Suprapubic skin (tissue), 4 donors: ENCODE measurements at places on chromosomes 7 and 10. TPM values are rescaled to one million over a fixed set of nuclear protein-coding genes. Genes with fewer than 3 reads are reported as not detected.

DNA sequence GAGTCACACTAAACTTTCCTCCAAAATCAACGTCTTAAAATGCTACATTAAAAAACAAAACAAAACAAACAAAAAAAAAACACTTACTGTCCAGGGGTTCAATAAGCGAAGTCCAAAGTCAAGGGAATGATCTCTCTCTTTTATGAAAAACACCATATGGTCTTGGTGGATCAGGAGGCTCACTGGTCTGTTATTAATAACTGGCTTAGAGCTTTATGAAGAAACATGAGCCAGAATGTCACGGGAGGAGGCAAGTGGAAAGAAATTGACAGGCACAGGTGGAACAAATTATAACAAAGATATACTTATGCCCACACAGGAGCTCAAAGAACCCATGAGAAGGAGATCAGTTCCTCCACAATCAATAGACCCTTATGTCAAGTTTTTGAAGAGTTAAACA, at the start of gene MRLN:
Gene MRLN, minus strand, starts transcription at position 189 of the 400 bp plus-strand sequence.
- no peak within 1 kb of the TSS for H3K27ac ChIP-seq
- no peak for DNase-seq
- H3K27me3 ChIP-seq: no peaks in the 10 kb centered on the region
- H3K4me1 ChIP-seq: no peaks in the 10 kb centered on the region
- no peak within 1 kb of the TSS for H3K4me3 ChIP-seq

GRCh38 chr7:123293710-123294109, 93.9 kb upstream of the SLC13A1 start:
- no peaks in the 10 kb centered on the region for H3K4me1 ChIP-seq
- no peak for DNase-seq
- no peaks in the 10 kb centered on the region for H3K36me3 ChIP-seq
- H3K4me3 ChIP-seq: no peak overlapping the region
- no peak overlapping the region for H3K27ac ChIP-seq

- no peaks in the 10 kb centered on the region for H3K4me1 ChIP-seq
- no peak overlapping the region for H3K4me3 ChIP-seq
- H3K27ac ChIP-seq: no peak overlapping the region
- no peaks in the 10 kb centered on the region for H3K27me3 ChIP-seq
Measured at GRCh38 chr7:80584778-80585177, 53.7 kb upstream of the CD36 start.

LRRC4 gene
- total RNA-seq: 0.21 TPM

DNA sequence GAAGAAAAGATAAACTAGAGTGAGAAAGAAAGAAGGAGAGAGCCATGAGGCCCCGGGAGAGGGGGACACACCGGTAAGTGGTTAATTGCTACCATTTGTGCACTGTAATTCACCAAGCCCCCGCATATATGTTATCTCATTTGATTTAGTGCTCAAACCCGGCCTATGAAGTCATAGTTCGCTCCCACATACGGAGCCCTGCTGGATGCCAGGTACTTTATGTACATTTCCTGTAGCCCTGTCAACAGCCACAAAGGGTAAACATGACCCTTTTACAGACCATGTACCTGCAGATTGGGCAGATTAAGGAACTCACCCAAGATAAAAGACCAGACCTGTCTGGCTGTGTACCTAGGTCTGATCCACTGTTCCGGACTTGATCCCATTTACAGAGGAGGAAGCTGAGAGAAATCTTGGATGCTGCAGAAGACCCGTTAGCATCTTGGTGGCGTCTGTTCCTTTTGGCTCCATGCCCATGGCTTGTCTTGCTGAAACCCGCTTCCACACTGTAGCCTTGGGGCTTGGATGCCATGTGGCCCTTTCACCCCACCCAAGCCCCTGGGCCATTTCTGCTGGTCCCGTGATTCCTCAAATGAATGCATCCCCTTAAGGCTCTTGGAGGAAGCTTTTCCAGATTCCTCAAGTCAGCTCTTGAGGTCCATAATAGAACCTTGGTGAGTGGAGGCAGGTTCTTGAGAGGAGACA, 32.3 kb downstream of the FAM241B start:
- H3K4me3 ChIP-seq: no peak overlapping the region
- DNase-seq: no peak
- H3K4me1 ChIP-seq: no peaks in the 10 kb centered on the region
- no peak overlapping the region for H3K27ac ChIP-seq
- no peaks in the 10 kb centered on the region for H3K36me3 ChIP-seq
- peaks cover 18% of the 10 kb centered on the region for H3K27me3 ChIP-seq

KCND2 gene
- not detected for total RNA-seq

NEUROG3 gene
- total RNA-seq: not detected

GRCh38 chr7:33926535-33926934, 21.2 kb downstream of the BMPER start:
- H3K4me1 ChIP-seq: no peaks in the 10 kb centered on the region
- H3K27ac ChIP-seq: no peak overlapping the region
- H3K4me3 ChIP-seq: no peak overlapping the region
- H3K36me3 ChIP-seq: no peaks in the 10 kb centered on the region
- DNase-seq: no peak

GRCh38 chr10:110569122-110569521, 1.6 kb downstream of the SMC3 start:
- H3K27me3 ChIP-seq: no peaks in the 10 kb centered on the region
- no peaks in the 10 kb centered on the region for H3K36me3 ChIP-seq
- H3K27ac ChIP-seq: no peak overlapping the region
- H3K4me1 ChIP-seq: peaks cover 34% of the 10 kb centered on the region
